Ascending aorta (tissue), 2 donors: ENCODE measurements at places on chromosomes 7 and 10.

DNA sequence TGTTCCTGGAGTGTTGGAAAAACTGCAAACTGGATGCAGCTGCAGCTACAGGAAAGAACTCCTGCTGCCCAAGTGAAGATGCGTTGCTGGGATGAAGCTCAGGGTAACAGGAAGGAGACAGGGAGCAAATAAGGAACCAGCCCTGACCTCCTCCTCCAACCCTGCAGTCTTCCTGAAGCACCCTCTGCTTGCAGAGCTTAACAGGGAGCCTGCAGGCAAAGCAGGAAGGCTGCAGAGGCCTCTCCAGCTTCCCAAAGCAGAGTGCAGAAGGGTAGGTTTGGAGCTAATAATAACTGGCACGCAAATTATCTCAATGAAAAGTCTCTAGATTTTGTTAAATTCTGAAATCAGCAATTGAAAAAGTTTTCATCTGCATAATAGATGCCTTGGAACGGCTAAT lies 92.5 kb downstream of the SORCS1 start:
- no peak for DNase-seq

DNA sequence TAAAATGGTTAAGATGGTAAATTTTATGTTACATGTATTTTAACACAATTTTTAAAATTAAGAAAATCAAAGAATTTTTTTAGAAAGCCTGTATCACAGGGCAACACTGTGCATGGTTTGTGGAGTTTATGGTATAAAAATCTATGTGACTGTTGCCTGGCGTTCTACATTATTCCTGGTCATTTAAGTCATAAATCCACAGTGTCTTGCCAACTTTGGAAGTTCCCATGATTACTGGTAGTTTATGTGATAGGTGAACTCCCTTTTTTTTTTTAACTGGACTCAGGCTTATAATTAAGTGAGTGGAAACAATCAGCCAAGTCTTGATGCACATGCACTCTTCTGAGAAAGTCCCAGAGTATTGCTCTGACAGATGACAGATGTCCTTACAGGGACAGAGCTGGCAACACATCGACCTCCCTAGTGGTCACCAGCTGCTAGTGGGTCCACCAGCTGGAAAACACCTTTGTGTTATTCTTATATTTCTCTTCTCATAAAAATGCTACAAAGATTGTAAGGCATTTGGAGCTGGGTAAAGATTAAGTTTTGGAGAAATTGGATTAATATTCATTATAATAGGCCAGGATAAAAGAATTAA lies 8.8 kb upstream of the STN1 start:
- no peak for DNase-seq

DNA sequence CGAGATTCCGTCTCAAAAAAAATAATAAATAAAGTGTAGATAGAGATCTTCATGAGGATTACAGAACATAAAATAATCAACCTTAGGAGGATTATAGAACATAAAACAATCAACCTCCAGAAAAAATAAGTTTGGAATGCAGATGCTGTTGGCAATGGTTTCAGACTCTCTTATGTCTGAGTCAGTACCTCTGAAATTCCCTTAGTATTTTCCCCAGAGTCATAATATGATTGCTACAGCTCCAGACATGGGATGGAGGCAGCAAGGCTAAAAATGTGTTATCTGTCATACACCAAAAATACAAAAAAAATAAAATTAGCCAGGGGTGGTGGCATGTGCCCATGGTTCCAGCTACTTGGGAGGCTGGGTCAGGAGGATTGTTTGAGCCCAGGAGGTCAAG lies 22.2 kb downstream of the CADPS2 start:
- no peak for DNase-seq

GRCh38 chr7:92723943-92724342 lies 112.4 kb downstream of the CDK6 start:
- DNase-seq = no peak

DNA sequence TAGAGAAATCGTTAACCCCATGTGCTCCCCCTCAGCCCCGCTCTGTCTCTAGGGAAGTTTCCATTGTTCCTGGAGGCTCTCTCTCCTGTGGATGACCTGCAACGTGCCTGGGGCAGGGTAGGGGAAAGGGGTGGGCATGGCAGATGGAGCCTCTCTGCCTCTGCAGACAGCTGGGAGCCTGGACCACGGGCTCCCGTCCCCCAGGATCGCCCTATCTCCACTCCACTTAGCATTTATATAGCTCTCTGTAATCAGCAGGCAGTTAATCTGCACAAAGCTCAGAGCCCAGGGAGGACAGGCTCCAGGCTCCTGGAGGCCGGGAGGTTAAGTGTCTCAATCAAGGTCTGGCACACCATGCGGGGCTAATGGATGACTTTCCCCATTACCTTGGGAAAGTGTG lies 369.7 kb downstream of the PLXNA4 start:
- DNase-seq = no peak

DNA sequence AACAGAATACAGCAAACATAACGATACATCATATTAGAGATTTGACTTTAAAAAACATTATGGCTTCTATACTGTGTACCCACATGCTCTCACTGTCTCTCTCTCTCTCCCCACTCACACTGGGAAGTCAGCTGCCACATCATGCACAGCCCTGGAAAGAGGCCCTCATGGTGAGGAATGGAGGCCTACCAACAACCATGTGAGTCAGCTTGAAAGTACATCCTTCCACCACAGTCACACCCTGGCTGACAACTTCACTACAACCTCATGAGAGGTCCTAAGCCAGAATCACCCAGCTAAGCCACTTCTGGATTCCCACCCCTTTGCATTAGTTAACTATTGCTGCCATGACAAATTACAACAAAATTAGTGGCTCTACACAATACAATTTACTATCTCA lies 23.3 kb upstream of the GPR22 start:
- no peak for DNase-seq

DNA sequence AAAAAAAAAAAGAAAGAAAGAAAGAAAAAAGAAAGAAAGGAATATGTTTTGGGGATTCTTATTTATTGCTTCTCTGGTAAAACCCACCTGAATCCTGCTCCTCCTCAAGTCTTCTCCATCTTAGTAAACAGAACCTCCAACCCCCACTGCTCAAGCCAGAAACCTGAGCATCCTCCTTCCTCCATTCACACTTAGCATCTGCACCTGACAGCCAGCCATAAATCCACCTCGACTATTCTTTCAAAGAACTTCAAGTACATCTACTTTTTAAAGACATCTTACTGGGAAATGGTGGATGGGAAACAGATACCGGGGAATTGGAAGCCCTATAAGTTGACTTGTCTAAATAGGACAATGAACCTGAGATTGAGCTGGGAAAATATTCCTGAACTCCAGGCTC lies 519.9 kb upstream of the DPP6 start:
- no peak for DNase-seq

DNA sequence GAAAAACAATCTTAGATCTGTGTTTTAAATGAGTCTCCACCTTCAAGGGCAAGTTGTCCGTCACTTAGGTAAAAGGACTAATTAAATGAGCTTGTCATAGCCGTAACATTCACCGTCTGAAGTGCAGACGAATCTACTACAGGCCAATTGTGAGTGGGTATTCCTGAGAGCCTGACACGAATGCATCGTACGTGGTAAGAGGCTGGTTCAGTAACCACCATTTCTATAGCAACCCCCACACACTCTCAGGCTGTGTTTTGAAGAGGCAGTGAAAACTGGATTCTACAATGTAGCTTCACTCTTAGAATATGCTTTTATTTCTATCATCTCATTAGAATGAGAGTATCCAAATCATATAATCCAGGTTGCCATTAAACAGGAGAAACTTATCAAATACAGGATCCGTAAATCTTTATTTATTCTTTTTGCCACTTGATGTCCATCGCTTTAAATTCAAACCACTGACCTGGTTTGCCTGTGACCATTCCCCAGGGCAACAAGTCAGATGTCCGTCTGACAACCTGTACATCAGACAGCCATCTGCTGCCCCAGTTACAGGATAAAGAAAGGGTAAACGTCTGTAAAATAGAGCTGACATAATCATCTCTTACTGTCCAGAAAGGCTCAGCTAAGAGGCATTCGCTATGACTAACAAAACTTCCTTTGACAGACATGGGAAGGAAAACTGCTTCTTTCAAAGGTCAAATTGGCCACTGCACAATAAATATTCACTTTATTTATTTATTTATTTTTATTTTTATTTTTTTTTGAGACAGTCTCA lies 70.3 kb upstream of the NMT2 start:
- DNase-seq = no peak

DNA sequence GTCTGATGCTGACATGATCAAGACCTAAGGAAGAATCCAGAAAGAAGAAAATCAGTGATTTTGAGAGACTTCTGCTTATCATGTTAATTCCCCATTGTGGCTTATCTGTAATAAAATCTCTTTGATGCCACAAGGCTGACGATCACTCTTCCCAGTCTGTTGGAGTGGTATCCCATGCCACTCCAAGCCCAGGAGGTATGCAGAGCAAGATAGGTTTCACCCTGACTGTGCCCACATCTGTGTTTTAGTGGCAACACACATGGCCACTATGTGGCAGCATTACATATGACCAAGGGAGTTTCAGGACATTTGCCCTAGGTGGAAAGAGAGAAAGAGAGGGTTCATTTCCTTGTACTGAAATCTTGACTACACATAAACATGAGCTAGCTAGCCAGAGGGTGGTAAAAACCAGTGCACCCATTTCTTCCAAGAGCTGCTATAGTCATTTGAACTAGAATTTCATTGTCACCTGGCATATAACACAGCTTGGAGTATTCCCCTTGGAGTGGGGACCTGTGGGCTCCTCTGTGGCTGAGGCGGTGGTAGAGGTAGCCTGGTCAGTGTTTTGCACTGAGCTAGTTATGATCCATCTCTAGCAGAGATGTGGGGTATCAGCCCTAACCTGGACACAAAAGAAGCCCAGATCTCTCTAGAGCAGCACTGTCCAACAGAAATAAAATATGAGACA lies 20.8 kb downstream of the LAMB4 start:
- no peak for DNase-seq

DNA sequence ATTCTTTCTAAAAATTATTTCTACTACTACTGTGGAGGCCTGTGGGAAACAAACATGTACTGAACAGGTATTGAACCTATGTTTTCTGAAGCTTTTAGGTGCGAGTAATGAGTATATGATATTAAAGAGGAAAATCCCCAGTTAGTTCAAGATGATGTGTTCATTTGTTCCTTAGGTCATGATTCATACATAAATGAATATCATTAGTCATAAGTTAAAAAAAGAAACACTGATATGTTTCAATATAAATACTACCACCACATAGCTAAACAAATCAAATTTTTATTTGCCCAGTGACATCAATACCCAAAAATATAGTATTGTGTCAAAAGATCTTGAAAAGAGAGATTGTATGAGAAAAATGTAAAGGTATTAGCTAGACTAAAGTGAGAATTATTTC lies 210.7 kb upstream of the GNAI1 start:
- no peak for DNase-seq

- no peak for DNase-seq
These were observed 20.6 kb upstream of the TBXAS1 start for GRCh38 chr7:139808427-139808826.

GRCh38 chr10:23067939-23068775 lies 27.2 kb upstream of the MSRB2 start:
- DNase-seq = no peak

GRCh38 chr10:6528198-6528950 lies 51.7 kb downstream of the PRKCQ start:
- DNase-seq = no peak

DNA sequence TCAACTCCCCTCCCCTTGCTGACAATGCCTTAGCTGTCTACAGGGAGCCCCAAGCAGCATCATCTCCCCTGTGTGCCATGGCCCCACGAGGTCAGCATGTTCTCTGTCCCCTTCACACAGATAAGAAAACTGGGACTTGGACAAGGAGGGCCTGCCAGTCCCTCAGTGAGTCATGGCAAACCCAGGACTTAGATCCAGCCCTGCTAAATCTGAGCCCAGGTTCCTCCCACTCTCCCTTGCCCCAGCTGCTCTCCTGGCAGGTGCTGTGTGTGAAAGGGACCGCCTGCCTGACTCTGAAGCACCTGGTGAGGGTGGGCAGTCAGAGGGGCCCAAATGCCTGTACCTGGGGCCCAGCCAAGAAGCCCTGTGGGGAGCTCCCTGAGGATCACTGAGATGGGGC lies 7.4 kb downstream of the CRHR2 start:
- no peak for DNase-seq

- DNase-seq = no peak
These were observed 133.7 kb downstream of the DIP2C start for GRCh38 chr10:555682-556350.

- no peak for DNase-seq
These were observed 5.8 kb upstream of the CYP2C18 start for GRCh38 chr10:94677691-94678090.

GRCh38 chr7:108293149-108293612 lies 163.0 kb upstream of the LAMB4 start:
- DNase-seq = no peak

- DNase-seq = no peak
These were observed 93.7 kb downstream of the CFAP58 start for GRCh38 chr10:104447331-104447730.

GRCh38 chr7:139750459-139751095 lies 27.2 kb downstream of the HIPK2 start:
- DNase-seq = no peak

DNA sequence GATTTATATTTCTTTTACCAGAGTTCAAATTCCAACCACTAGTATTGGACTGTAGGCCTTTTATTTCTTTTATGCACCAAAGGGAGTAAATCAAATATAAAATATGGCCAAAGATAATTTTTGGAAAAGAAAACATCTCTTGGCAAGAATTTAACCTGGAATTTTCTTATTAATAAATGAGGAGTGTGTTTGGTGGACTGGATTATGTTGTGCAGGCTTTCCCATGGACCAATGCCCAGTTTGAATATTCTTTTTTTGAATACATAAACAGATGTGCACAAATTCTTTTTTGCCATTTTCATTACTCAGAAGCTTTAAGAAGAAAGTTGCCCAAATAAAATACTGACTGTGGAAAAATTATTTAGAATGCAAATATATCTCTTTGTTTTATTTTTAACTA lies 22.1 kb upstream of the PRKG1 start:
- no peak for DNase-seq

DNA sequence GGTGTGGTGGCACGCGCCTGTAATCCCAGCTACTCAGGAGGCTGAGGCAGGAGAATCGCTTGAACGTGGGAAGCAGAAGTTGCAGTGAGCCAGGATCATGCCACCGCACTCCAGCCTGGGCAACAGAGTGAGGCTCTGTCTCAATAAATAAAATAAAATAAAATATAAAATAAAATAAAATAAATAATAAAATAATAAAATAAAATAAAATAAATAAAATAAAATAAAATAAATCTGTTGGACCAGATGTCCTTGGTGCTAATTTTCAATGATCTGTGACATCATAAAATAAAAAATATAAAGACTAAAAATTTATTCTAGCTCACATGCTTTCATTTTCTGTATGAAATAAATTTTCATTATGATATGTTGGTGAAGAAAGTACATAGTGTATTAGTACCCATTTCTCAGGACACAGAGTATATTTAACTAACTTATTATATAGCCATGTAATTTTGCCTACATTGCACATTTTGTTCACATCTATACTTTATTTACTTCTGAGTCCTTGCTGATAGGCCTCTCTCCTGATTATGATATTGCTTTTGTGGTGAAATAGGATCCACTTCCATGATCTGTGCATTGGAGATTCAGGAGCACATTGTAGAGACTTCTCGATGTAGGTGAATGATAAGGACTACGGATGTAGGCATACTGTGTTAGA lies 17.8 kb upstream of the HERPUD2 start:
- DNase-seq = no peak

GRCh38 chr10:43693602-43694001 lies 44.9 kb upstream of the ZNF32 start:
- DNase-seq = no peak
